ENCODE measurements at places on chromosomes 2 and 18.

- no peak for DNase-seq
Measured at GRCh38 chr2:66170744-66171330, 264.1 kb upstream of the MEIS1 start.

GRCh38 chr18:76564117-76564516 lies 69.1 kb upstream of the ZNF516 start:
- DNase-seq: no peak

DNA sequence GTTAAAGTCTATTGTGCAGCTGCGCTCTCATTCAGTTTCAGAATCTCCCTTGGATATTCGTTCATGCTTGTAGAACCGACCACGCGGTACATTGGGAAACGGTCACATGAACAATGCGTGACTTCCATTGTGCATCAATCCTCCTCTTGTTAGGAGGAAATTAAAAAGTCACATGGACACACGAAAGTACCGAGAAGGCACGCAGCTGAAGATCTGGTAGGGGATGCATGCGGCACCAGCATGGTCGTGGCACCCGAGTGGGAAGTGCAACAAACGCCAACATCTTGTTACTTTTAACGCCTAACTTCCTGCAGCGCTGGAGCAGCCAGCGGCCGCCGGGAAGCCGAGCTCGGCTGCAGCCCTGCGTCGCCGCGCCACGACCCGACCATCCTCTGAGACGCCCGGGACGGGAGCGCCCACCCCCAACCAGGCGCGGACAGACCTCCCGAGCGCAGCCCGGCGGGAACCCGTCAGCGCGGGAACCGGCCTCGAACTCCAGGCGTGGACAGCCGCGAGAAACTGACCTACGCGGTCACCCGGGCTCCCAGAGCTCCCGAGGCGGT lies 412 bp downstream of the OSBPL1A start:
- DNase-seq: peak; percentile 25

DNA sequence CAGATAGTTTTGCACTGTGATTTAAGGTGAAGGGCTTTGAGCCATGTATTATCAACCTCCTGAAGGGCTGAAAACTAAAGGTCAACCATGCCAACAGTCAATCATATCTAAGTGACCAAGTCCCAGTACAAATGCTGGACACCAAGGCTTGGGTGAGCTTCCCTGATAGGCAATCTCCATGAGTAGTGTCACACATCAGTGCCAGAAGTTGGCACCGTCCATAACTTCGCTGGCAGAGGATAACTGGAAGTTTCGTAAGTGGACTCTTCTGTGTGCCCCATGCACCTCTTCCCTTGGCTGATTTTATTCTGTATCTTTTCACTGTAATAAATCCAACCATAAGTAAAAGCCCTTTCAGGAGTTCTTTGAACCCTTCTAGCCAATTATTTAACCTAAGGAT lies 13.2 kb downstream of the REV1 start:
- no peak for DNase-seq

- DNase-seq: no peak
Measured at GRCh38 chr2:26562811-26563645, 78.1 kb downstream of the CIB4 start.

DNA sequence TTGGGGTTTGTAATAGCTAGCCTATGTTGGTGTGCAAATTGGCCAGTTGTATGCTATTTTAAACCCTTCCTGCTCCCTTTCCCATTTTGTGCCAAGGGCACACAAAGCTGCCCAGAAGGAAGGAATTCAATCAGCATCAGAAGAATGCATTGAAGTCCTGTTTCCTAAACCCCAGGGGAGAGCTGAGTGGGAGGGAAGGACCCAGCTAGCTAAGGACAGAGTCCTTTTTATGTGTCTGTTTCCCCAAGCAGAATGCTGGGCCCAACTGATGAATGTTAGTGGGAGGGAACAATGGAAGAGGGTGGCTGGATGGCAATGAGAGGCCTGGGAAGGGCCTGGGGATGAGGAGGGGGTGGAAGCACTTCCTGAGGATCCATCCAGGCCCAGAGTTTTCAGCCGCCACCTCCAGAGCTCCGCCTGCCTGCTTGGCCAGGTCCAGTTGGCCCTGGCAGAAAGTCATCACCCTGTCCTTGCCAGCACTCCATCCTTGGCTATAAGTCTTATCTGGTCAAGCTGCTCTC lies 32.7 kb downstream of the MEX3C start:
- DNase-seq: no peak

DNA sequence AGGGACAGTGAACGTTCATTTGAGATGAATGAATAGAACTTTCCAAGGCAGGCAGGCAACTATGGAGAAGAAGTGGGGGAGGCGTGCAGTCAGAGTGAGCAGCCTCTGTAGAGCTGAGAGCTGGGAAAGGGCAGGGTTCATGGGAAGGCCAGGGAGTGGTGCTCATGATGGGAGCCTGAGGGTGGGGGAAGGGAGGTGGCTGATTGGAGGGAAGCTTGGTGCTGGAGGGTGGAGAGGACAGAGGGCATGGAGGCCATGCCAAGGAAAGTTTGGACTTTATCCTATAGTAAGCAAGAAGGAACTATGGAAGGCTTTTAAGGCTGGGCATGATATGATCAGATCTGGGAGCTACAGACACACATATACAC lies 47.6 kb upstream of the LGALSL start:
- no peak for DNase-seq

DNA sequence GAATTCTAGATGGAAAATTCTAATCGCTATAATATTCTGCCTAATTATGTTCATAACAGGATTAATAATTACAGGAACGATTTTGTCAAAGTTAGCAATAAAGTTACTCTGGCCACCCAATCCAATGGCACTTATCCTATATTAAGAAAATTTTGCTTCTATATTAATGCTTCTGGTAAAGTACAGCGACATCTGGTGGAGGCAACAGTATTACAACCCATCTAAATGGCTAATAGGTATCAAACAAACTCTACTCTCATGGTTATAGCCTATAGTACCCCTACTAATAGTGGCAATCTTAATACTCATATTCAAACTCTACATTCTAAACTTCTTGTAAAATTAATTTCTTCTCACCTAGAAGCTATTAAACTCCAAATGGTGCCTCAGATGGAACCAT lies 1084.7 kb upstream of the LRRTM1 start:
- DNase-seq: no peak

DNA sequence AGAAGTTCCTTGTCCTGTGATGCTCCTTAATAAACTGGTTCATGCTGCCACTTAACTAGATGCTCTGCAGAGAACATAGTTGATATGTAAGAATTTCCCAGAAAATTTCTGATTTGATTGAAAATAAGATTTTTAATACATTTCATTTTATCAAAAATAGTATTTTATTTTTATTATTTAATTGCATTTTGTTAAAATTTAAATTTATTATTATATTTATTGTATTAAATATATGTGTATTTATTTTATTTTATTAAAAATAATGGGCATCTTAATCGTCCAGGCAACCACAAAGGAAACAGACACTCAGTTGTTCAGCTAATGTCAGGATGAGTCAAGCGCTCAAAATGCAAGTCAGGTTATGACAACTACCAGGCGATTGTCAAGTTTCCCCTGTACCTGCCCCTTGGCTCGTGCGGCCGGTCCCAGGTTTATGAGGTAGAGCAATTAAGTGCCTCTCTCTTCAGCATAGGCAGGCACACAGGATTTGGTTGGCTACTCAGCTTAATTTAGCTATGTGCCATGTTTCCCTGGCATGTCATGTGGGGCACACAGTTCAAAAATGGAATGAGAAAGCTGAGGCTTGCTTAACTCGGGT lies 361.2 kb downstream of the RND3 start:
- DNase-seq: no peak

GRCh38 chr2:144606466-144607095 lies 86.7 kb upstream of the ZEB2 start:
- no peak for DNase-seq

GRCh38 chr2:60336442-60337141 lies 216.9 kb downstream of the BCL11A start:
- no peak for DNase-seq

DNA sequence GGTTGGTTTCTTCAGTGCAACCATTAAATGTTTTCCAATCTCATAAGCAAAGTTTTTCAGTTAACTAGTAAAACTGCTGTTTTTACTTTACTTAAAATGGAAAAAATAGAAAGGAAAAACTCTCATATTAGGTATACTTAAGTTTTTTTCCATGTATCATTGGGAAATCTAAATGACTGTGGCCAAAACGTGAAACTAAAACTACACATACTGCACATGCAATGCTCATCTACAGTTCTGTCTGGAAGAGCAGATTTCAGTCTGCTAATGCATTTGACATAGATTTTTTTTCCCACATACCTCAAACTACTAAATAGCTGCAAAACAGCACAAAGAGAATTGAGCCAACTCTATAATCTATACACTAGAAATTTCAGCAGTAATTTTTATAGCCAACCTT lies 62.6 kb downstream of the COL5A2 start:
- DNase-seq: no peak

- no peak for DNase-seq
Measured at GRCh38 chr2:171718720-171719119, 31.5 kb downstream of the DYNC1I2 start.

DNA sequence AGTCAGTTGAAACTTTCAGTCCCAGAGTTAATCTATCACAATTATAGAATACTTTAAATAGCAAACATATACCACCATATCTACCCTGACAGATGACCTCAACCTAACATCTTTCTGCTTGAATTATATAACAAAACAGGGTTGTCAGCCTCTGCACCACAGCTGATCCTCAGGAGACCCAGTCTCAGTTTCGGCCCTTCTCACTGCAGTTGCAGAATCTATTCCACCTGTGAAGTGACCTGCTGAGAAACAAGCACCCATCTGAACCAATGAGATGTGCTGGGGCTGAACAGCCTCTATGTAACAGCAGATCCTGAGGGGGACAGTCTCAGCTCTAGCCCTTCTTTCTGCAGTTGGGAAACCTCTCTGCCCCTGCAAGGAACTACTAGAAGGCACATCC lies 567.6 kb downstream of the KCNJ3 start:
- DNase-seq: no peak

- no peak for DNase-seq
Measured at GRCh38 chr2:146135245-146135644, 1615.3 kb upstream of the ZEB2 start.

GRCh38 chr2:195533771-195534642 lies 123.0 kb upstream of the SLC39A10 start:
- peak; percentile 59 for DNase-seq

- no peak for DNase-seq
Measured at GRCh38 chr2:149466635-149467034, 120.9 kb downstream of the MMADHC start.

DNA sequence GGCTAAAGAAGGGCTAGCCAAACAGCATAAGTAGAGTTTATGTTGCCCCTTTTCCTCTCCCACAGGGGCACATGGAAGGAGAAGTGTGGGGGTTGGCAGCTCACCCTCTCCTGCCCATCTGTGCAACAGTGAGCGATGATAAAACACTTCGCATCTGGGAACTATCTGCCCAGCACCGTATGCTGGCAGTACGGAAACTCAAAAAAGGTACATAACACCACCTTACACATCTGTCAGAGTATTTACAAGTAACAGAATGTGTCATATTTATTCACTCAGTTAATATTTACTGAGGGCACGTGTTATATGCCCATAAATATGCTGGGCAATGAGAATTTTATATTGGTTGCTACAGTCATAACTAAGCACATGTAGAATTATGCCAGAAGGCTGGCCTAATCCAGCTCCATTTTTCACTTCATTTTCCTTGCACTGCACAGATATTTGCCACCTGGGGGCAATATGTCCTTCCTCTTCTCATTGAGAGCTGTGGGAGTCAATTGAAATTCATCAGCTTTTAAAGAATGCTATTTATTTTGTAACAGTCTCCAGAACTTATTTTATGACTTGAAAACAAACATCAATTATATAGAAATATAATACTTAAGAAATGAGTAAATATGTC lies 150.6 kb downstream of the RTN4 start:
- DNase-seq: no peak

GRCh38 chr2:49002750-49003149 lies 151.6 kb downstream of the FSHR start:
- no peak for DNase-seq

DNA sequence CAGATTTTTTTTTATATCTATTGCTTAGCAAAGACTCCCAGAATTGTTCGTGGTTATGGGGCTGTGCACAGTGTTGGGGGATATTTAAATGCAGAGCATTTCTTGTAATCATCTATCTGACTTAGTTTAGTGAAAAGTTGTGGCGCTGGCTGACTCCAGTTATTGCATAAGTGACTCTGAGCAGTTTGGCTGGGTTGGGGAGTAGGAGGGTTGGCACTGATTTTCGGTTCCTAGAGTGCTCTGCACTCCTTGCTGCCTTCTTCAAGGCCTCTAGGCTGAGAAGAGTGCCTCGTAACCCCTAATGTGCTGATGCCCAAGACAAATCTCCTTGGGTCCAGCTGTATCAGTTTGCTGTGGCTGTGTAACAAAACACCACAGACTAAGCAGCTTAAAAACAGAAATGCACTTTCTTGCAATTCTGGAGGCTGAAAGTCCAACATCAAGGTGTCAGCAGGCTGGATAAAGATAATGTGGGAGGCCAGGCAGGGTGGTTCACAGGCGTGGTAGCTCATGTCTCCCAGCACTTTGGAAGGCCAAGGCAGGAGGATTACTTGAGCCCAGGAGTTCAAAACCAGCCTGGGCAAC lies 6.5 kb upstream of the IMPA2 start:
- DNase-seq: no peak

- no peak for DNase-seq
Measured at GRCh38 chr18:48263914-48264902, 145.0 kb downstream of the ZBTB7C start.

- no peak for DNase-seq
Measured at GRCh38 chr2:161101406-161101805, 58.8 kb upstream of the TANK start.

DNA sequence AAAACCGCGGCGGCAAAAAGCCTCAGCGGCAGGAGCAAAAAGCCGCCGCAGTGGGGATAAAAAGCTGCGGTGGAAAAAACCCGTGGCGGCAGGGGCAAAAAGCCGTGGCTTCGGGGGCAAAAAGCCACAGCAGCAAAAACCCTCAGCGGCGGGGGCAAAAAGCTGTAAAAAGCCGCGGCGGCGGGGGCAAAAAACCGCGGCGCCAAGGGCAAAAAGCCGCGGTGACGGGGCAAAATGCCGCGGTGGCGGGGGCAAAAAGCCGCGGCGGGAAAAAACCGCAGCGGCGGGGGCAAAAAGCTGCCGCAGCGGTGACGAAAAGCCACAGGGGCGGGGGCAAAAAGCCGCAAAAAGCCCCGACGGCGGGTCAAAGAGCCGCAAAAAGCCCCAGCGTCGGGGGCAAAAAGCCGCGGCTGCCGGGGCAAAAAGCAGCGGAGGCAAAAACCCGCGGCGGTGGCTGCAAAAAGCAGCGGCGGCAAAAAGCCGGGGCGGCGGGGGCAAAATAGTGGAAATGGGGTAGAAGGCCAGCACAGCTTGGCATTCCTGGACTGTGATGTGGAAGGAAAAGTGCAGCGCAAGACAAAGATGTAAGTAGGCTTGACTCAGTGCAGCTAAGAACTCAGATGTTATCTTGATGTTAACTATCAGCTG lies 151.8 kb downstream of the ANKRD30BL start:
- no peak for DNase-seq

DNA sequence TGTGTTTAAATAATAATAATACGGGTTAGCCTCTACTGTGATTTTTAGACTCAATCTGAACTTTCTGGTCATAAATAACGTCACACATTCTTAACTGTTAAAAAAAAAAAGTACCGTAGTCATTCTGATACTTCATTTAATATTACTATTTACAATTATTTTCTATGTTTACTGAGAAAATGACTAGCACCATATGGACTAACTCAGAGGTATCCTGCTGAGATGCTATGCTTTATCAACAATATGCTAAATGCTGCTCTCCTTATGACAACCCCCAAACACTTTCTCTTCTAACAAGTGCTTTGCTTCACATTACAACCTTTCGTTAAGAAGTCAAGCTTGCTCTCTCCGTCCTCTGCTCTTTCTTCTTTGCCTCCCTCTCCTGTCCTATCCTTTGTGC lies 182.1 kb downstream of the AFF3 start:
- no peak for DNase-seq

- no peak for DNase-seq
Measured at GRCh38 chr2:99190548-99190947, 9.6 kb downstream of the MRPL30 start.

All from stimulated activated CD4-positive, alpha-beta T cell treated with anti-CD3 and anti-CD28 coated beads, Interleukin-4, amount 100 ng/mL, for 4 hours (primary cell).